ENCODE measurements at places on chromosomes 1 and 21.

DNA sequence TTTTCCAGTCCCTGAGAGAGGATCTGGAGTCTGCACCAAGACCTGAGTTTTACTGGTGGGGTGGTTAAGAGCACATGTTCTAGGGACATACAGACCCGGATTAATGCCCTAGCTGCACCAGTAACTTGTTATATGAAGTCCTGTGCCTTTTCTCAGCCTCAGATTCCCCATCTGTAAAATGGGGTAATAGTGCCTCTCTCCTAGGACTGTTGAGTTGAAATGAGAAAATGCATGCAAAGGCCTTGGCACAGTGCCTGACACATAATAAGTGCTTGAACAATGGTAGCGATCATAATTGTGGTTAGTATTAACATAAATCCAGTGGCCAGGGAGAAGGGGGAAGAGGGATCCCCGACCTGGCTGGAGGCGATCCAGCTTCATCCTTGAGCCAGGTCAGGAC, 12.3 kb downstream of the AHDC1 start:
- H3K36me3 ChIP-seq = no peaks in the 10 kb centered on the region
- no peak overlapping the region for H3K4me3 ChIP-seq
- H3K27ac ChIP-seq = no peak overlapping the region
- H3K4me1 ChIP-seq = no peaks in the 10 kb centered on the region

DNA sequence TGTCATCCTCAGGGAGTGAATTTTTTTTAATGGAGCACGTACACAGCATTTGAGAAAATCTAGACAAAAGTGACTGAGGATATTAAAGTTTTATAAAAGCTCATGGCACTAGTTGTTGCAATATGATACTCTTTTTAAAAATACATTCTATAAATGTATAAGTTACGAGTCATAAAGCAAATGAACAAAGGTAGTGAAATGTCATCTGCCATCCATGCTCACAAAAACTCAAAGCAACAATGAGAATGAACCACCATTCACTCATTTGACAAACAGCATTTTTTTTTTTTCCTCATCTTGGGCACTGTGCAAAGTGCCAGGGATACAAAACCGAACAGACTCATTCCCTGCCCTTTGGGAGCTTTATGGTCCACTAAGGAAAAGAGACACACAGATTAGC, 38.7 kb downstream of the GPR137B start:
- H3K27me3 ChIP-seq = no peaks in the 10 kb centered on the region
- H3K27ac ChIP-seq = no peak overlapping the region
- H3K36me3 ChIP-seq = no peaks in the 10 kb centered on the region
- H3K4me3 ChIP-seq = no peak overlapping the region

- no peaks in the 10 kb centered on the region for H3K27me3 ChIP-seq
- peaks cover 49% of the 10 kb centered on the region for H3K4me1 ChIP-seq
- H3K27ac ChIP-seq = peak overlapping the region; percentile 92
- peak overlapping the region; percentile 22 for H3K4me3 ChIP-seq
- peak; percentile 70 for DNase-seq
Observed at GRCh38 chr1:235888119-235888643, 21.5 kb upstream of the LYST start.

DNA sequence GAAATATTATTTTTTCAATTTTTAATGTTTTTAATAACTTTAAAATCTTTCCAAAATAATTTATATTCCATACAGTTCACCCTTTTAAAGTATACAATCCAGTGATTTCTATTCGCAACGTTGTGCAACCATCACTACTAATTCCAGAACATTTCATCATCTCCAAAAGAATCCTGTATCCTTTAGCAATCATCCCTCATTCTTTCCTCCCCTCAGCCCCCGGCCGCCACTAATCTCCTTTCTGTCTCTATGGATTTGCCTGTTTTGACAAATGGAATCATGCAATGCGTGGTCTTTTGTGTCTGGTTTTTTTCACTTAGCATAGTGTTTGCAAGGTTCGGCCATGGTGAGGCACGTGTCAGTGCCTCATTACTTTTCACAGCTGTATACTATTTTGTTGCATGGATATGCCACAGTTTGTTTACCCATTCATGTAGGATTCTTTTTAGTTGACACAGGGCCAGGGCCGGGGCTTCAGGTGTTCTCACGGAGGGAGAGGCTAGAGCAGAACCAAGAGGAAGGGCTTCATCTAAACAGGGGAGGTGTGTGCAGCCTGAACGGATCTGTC, 40.6 kb upstream of the ZBTB40 start:
- peaks cover 40% of the 10 kb centered on the region for H3K27me3 ChIP-seq
- H3K4me3 ChIP-seq = no peak overlapping the region
- no peak overlapping the region for H3K27ac ChIP-seq
- no peaks in the 10 kb centered on the region for H3K36me3 ChIP-seq
- H3K4me1 ChIP-seq = no peaks in the 10 kb centered on the region
- DNase-seq = no peak

GRCh38 chr1:7420098-7420445, 351.0 kb upstream of the VAMP3 start:
- H3K27ac ChIP-seq = no peak overlapping the region
- H3K4me3 ChIP-seq = no peak overlapping the region

DNA sequence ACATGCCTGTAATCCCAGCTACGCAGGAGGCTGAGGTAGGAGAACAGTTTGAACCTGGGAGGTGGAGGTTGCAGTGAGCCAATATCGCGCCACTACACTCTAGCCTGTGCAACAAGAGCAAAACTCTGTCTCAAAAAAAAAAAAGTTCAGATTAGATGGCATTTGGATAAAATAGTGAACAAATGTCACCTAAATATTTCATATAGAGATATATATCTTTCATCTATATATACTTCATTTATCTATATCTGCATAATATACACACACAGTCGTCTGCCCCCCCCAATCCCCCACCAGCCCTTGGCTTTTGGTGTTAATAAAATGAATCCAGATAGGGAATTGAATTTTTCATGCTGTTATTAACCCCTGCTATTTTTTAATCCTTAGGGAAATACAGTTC, 5.0 kb downstream of the PPP1R15B start:
- H3K27ac ChIP-seq = peak overlapping the region; percentile 100
- DNase-seq = no peak
- H3K36me3 ChIP-seq = peaks cover 62% of the 10 kb centered on the region

- peaks cover 3% of the 10 kb centered on the region for H3K4me1 ChIP-seq
- H3K27ac ChIP-seq = no peak overlapping the region
- DNase-seq = no peak
- no peaks in the 10 kb centered on the region for H3K36me3 ChIP-seq
- peaks cover 20% of the 10 kb centered on the region for H3K27me3 ChIP-seq
- no peak overlapping the region for H3K4me3 ChIP-seq
Observed at GRCh38 chr1:35261412-35262120, 6.9 kb upstream of the ZMYM4 start.

DNA sequence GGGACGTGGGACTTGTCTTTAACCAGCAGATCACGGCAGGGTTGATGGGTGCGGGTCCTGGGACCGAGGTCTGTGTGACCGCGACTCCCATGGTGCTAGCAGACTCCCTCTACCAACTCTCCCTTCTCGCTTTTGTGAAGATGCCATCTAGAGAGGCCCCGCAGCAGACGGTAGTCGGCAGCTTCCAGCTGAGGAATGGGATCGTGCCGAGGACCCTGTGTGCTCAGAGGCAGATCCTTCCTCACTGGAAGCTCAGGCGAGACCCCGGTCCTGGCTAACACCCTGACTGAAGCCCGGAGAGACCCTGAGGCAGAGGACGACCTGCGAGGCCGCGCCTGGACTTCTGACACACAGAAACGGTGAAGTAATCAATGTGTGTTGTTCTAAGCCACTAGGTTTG, 12.5 kb upstream of the SPATC1L start:
- H3K36me3 ChIP-seq = peaks cover 14% of the 10 kb centered on the region
- no peak for DNase-seq
- no peak overlapping the region for H3K27ac ChIP-seq

DNA sequence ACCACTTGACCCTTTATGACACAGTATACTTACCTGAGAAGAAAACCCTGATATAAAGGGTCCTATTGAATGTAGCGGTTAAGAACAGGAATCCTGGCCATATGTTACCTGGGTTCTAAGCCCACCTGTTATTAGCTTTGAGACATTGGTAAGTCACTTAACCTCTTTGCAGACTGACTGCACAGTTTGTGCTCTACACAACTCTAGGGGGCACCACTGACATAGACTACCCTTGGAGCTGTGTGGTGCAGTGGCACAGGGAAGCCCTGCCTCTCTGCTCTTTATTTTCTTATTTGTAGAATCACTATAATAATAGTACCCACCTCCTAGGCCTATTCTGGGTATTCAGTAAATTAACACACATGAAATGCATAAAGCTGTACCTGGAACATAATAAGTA, 165.6 kb downstream of the C1orf94 start:
- peaks cover 17% of the 10 kb centered on the region for H3K27me3 ChIP-seq
- H3K4me1 ChIP-seq = no peaks in the 10 kb centered on the region
- no peak overlapping the region for H3K4me3 ChIP-seq
- H3K36me3 ChIP-seq = no peaks in the 10 kb centered on the region
- no peak for DNase-seq

- no peak for DNase-seq
- H3K4me3 ChIP-seq = no peak overlapping the region
- H3K27me3 ChIP-seq = peaks cover 4% of the 10 kb centered on the region
- H3K27ac ChIP-seq = no peak overlapping the region
Observed at GRCh38 chr1:87989346-87989745, 660.7 kb downstream of the LMO4 start.

DNA sequence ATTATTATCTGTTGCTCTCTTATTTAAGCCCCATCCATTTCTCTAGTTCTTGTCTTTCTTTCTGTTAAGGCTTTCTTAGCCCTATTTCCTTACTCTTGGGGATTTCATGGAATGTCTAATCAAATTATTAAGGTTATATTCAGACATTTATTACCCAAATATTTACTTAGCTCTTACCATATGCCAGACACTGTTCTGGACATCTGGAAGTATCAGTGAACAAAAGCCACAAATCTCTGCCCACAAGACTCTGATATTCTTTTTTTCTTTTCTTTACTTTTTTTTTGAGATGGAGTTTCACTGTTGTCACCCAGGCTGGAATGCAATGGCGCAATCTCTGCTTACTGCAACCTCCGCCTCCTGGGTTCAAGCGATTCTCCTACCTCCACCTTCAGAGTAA, 74.3 kb upstream of the NBL1 start:
- H3K4me1 ChIP-seq = no peaks in the 10 kb centered on the region
- no peak for DNase-seq
- H3K27me3 ChIP-seq = no peaks in the 10 kb centered on the region
- H3K36me3 ChIP-seq = no peaks in the 10 kb centered on the region
- no peak overlapping the region for H3K4me3 ChIP-seq

DNA sequence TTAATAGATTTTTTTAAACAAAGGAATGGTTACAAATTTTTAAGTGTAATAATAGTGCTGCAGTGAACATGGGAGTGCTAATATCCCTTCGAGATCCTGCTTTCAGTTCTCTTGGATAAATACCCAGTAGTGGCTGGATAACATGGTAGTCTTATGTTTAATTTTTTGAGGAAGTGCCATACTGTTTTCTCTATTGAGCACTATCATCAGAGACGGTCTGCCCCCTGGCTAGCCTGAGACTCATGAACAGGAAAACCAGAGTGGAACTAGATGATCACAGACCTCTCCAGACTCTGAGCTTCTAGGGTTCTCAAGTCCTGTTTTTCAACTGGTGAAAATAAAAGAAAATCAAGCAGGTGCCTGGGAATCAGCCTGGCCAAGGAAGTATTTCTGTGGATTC, 97.3 kb upstream of the MARK1 start:
- H3K27ac ChIP-seq = no peak overlapping the region
- H3K4me3 ChIP-seq = no peak overlapping the region
- peaks cover 21% of the 10 kb centered on the region for H3K27me3 ChIP-seq
- H3K36me3 ChIP-seq = no peaks in the 10 kb centered on the region
- DNase-seq = no peak

DNA sequence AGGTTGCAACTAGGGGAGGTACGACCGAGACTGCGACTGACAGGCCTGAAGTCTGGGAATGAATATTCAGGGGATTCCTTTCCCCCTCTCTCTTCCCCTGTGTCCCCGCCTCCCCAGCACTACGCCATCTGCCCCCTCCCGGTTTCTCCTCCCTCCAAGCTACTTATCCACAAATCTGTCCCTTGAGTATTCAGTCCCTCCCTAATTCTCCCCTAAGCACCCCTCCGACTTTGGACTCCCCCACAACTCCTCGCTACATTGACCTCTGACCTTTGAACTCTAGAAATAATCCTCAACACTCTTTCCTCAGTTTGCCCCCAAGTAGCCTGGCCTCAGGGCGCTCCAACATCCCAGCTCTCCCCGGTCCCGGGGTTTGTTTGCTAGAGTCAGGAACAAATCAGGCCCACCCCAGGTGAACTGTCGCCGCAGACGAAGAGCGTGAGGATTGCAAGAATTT, 393 bp downstream of the LYSMD1 start:
- H3K27me3 ChIP-seq = no peaks in the 10 kb centered on the region
- H3K27ac ChIP-seq = peak overlapping the region; percentile 98
- peaks cover 39% of the 10 kb centered on the region for H3K36me3 ChIP-seq
- peaks cover 60% of the 10 kb centered on the region for H3K4me1 ChIP-seq
- DNase-seq = no peak

DNA sequence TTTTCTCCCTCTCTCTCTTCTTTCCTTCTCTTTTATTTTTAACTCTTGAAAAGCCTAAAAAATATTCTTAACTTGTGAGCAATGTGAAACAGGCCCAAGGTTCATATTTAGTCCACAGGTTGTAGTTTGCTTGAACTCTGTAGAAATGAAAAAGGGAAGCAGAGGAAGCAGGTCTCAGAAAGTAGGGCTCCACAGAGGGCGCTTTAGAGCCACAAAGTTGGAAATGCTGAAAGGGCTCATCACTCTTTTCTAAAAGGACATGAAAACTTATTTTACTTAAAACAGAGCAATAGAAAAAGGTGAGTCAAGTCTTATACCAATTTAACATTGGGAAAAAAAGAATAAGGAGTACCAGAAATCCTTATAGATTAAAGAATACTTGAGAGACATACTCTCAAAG, 247.0 kb downstream of the USP25 start:
- H3K4me1 ChIP-seq = no peaks in the 10 kb centered on the region
- no peak for DNase-seq
- no peak overlapping the region for H3K27ac ChIP-seq

GRCh38 chr21:45821315-45821962, 160.1 kb upstream of the COL6A1 start:
- no peak for DNase-seq
- H3K27ac ChIP-seq = no peak overlapping the region

DNA sequence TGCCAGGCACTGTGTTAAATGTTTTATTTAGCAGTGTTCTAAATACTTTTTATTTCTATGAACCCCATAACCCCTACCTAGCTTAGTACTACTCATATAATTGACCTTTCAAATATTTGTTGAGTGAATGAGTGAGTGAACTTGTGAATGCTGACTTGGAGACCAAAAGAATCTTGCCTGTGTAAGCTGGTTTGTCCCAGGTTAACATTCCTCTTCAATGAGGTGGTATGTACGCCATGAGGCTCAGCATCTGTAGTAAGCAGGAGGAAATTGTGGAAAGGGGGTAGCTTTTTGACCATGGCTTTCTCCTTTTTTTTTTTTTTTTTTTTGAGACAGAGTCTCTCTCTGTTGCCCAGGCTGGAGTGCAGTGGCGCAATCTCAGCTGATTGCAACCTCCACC, 14.6 kb downstream of the MED18 start:
- no peak overlapping the region for H3K27ac ChIP-seq
- H3K27me3 ChIP-seq = no peaks in the 10 kb centered on the region
- no peak for DNase-seq
- H3K4me1 ChIP-seq = peaks cover 10% of the 10 kb centered on the region

All from activated naive CD8-positive, alpha-beta T cell treated with anti-CD3 and anti-CD28 coated beads for 36 hours (primary cell).